ENCODE measurements at places on chromosomes 12 and 14.

DNA sequence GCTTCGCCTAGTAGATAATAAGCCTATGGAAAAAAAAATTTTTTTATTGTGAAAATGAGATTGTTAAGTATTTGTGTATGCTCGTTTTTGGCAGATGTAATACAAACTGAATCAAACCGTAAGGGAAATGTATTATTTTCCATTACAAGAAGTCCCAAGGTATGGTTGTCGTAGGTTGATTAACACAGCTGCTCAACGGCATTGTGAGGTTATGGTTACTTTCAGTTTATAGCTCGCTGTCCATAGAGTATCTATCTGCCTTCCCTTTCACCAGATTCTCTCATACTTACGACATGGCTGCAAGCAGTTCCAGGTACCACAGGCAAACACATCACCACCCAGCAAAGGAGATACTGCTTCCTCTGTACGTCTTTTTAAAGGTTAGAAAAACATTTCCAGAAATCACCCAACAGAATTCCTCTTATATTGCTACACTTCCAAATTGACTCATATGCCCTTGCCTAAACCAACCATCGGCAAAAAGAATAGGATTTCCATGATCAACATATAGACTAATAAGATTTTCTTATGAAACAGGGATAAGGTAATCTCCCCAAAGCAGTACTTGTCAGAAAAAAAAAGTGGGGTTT lies 338.6 kb downstream of the SYT1 start:
- no peak for DNase-seq

DNA sequence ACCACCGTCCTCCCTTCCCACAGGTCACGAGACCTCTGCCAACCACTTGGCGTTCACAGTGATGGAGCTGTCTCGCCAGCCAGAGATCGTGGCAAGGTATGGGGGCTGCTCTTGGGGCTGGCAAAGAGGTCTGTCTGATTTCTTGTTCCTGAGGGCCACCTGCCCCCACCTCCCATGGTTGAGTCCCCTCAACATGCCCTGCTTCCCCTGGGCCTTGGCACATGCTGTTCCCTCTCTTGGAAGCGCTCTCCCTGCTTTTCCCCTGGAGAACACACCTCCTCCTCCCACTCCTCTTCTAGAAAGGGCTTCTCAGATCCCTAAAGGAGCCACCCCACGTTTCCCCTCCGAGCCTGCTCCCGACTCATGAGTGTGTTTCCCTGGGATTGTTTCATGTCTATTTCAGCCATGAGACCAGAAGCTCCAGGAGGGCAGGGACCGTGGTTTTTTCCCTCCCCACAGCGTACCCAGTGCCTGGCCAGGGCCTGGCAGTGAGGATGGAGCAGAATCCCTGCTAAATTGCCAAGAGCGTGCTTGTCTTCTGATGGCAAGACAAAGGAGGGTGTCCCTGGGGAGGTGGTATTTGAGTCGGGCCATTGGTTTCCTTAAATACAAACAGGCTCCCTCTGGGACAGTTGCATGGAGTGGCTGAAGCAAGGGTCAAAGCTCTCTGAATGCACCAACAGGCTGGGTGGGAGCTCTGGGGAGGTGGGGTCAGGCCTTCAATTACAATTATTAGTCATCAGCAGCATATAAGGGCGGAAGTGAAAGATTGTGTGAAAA lies 34.1 kb downstream of the CYP46A1 start:
- no peak for DNase-seq

- DNase-seq: no peak
These were observed 170.5 kb upstream of the RBM19 start for GRCh38 chr12:114136631-114137030.

DNA sequence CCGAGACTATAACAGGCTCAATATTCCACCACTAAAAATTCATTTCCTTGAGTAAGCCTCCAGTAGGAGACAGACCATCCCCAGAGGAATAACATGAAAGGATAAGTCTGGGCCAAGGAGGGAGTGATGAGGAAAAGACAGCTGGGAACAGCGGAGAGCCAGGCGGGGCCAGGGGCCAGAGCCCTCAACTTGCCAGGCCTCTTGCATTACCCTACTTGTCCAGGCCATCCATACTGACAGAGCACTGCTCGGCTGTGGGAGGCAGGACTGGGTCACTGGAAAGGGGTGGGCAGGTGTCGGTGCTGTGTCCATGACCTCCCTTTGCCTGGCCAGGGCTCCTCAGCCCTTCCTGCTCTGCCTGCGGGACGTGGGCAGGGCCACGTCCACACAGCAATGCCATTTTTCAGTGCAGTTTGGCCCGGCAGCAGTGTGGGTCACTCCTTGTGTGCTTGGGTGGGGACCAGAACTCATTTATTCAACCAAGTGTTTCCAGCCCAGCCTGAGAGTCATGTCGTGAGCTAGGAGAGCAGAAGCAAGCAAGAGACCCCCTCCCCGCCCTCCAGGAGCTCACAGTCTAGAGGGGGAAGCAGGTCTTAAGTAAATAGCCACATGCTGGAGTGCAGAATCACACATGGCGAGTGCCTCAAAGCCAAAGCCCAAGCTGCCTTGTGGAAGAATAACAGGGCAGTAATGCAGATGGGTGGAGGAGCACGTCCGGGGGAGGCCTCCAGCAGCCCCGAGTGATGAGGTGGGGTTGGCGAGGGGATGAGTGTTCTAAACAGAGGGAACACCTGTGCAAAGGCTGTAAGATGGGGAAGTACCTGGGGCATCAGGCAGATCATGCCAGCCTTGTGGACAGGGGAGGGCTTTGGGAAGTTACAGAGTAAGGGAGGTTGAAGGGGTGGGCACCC lies 8.9 kb upstream of the FAIM2 start:
- no peak for DNase-seq

GRCh38 chr12:74328623-74329022 lies 209.0 kb upstream of the ATXN7L3B start:
- no peak for DNase-seq

DNA sequence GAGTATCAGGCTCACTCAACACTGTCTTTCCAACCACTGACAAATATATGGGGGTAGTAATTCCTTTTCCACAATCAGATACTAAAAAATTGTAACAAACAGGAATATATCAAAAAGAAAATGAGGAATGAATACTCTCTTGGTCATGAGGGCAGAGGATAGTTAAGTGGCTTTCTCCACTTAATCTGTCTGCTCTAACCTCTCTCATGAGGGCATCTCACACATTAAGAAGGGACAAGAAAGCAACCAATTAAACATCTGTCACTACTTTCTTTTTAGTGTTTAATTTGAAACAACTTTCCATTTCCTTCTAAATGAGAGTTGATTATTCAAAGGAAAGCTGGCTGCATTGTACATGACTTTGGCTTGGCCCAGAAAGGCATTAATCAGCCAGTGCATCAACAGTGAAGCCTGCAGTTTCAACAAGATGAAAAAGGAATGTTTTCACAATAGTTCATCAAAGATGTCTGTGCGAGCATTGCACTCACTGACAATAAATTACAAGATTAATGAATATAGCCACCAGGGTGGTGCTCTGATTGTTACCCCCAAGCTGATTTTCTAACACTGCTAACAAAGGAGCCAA lies 142.0 kb downstream of the SEC23A start:
- no peak for DNase-seq

DNA sequence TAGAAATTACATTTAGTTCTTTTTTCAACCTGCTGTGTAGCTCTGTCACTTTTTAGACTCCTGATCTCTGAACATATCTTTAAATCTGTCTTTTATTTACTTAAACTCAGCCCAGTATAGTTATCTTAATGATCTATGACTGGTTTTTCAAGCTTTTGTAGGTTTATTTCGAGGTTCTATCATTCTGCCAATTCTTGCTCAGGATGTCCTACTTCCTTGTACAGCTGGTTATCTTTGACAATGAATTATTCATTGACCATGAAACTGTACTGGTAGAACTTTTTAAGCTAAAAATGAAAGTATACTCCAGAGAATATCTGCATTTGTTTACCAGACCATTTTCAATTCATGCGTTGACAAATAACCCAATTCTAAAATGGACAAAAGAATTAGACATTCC lies 37.8 kb downstream of the TC2N start:
- no peak for DNase-seq

GRCh38 chr12:48862760-48863159 lies 2.9 kb downstream of the RND1 start:
- no peak for DNase-seq

- no peak for DNase-seq
These were observed 65.1 kb upstream of the ST8SIA1 start for GRCh38 chr12:22399464-22400180.

Data from posterior cingulate gyrus (tissue), 11 donors.